Neural progenitor cell (in vitro differentiated cells): ENCODE measurements at places on chromosomes 16 and 17. TPM values are rescaled to one million over a fixed set of nuclear protein-coding genes. Genes with fewer than 3 reads are reported as not detected.
A peak's percentile ranks its signal among the peaks of the same experiment; 100 is the strongest.

DNA sequence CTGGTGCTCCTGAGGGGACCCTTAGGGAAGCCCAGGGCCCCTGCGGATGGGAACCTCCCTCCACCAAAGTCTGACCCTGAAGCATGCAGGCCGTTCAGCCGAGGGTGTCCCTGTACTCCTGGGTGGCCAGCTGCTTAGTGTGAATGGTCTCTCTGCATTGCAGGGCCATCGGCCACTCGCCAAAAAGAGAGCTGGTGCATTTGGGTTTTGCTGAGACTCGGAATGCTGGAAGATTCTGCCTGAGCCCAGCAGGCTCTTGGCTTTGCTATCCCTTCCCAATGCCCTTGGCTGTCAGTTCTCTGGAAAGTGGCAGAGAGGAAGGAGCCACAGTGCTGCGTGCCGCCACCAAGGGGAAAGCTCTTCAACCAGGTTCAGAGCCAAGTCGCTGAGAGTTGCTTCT is 2.8 kb downstream of the MEOX1 start:
- no peak for DNase-seq

DNA sequence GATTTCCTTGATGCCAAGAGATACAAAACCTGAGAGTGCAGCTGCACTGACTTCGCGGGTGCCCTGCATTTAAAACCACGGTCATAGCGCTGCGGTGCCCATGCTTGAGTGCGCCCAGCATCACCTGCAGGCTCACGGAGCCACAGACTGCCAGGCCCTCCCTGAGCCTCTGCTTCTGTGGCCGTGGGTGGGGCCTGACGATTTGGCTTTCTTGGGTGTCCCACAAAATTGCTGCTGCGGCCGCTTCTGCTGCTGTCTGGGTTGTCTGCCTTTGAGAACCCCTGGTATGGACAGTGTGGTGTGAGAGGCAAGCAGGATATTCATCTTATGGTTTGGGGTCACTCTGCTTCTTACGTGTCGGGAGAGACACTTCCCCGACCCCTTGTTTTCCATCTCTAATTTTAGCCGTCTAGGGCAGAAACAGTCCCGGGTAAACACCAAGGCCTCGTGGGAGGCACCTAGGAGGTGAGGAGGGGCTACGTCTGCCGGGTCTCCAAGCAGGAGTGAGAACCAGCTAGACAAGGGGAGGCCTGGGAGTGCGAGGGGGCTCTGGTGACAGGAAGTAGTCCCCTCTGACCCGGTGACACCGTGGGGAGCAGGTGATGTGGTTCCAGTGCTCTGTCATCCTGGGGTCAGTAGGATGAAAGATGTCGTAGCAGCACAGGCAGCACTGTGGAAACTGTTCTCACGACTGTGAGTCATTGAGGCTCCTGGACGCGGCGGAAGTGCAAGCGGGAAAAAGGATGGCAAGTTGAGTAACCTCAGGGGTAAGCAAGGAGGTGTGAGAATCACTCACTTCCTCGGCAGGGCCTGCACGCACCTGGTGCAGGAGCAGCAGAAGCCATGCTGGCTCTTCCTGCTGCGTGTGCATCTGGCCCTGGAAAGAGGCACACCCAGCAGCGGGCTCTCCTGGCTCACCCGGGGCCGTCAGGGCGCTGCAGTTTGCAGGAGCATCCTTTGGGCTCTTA is 176.3 kb downstream of the RPTOR start:
- DNase-seq = no peak

- DNase-seq = no peak
These were observed 17.8 kb downstream of the GJC1 start for GRCh38 chr17:44812263-44812662.

DNA sequence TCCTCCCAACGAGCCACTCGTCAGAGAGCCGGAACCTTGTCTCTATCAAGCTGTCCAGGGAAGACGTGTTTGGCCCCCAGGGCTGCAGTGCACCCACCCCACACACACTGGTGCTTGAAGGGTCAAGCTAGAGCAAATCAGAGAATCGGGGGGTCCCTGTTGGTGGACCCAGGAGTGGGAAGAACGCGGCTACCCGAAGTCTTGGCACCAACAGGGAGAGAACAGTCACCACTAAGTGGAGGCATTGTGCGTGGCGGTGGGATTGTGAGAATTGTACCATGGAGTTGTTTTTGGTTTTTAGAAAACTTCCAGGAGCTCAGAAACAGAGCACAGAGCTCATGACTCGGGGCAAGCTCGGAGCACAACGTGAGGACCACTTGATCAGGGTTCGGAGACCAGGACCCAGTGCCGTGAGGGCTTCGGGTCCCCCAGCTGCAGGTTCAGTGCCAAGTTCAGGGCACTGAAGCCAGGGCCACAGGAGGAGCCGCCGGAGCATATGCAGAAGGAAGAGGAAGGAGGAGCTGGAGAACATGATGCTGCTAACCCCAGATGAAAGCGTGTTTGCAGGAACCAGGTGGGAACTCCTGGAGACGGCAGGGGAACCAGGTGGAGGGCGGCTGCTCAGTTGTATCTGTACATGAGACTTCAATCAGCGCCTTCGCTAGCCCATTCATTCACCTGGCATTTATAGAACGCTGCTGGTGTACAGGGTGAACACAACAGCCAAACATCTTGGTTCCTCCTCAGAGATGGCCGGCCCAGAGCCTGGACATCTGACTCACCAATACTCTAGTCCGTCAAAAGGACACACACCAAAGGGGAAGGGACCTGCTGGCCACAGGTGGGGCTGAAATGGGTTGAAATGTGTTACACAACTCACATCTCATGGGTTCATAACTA is 42.8 kb downstream of the METRNL start:
- DNase-seq = no peak

Gene ATXN1L
- total RNA-seq = 19.8 and 26.4 TPM in 2 replicates

DNA sequence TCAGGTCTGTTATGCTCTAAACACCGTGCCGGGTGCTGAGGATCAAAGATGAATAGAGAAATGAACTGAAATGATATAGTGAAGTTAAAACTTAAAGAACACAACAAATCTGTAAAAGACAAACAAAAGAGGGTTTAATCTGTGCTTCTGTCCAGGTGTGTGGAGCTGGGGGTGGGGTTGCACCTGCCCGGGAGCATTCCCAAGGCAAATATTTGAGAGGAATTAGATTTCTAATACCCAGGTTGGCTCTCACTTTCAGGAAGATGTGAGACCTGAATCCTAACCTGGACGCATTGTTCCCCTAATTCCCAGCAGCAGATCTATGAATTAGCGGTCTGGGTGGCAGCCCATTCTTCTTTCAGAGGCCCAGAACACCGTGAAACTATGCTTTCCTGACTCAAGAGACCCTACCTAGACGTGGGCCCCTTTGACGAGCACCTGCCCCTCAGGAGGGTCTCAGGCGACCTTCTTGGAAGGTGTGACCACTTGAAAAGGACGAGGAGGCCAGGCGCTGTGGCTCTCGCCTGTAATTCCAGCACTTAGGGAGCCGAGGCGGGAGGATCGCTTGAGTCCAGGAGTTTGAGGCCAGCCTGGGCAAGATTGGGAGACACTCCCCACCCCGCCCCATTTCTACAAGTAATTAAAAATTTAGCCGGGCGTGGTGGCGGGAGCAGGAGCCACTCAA is 677 bp upstream of the RANGRF start:
- no peak for DNase-seq

Gene BAIAP3
- 0.34 and 4.0 TPM in 2 replicates for total RNA-seq

Gene GRB7
- 6.0 and 8.0 TPM in 2 replicates for total RNA-seq

DNA sequence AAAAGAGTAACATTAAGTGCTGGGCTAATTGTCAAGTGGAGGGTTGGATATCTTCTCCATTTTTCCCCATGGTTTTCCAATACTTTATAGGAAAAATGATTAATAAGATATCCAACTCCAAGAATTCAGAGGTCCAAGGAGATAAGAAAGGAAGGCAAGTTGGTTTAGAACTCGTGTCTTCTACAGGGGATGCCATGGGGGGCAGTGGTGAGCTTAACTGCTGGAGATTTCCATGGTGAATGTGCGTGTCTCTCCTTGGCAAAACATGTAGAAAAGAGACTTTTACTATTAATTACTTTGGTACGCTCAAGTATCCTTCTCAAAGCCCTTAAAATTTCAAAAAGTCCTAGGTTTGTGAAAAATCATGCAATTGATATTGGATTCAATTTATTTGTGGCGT is 982.9 kb upstream of the RBFOX1 start:
- no peak for DNase-seq

DNA sequence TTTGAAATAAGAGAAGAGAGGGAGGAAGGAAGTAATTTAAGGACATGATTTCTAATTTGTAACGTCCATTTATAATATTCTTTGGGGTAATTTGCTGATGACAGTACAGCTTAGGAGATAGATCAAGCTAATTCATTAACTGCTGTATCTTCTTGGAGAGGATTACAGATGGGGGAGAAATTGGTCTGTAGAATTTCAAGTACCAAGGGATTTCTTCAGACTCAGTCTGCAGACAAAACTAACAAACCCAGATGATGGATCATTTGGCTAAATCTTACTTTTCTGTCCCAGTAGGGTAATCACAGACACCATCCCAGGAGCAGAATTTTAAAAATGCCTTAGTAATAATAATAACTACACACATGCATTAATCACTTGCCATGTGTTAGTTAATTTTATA is 711.8 kb downstream of the KCNJ2 start:
- DNase-seq = no peak

GRCh38 chr16:4612474-4612931 is 2.2 kb downstream of the UBALD1 start:
- DNase-seq = peak; percentile 49

GRCh38 chr17:80559825-80560251 is 15.2 kb downstream of the RPTOR start:
- DNase-seq = no peak

DNA sequence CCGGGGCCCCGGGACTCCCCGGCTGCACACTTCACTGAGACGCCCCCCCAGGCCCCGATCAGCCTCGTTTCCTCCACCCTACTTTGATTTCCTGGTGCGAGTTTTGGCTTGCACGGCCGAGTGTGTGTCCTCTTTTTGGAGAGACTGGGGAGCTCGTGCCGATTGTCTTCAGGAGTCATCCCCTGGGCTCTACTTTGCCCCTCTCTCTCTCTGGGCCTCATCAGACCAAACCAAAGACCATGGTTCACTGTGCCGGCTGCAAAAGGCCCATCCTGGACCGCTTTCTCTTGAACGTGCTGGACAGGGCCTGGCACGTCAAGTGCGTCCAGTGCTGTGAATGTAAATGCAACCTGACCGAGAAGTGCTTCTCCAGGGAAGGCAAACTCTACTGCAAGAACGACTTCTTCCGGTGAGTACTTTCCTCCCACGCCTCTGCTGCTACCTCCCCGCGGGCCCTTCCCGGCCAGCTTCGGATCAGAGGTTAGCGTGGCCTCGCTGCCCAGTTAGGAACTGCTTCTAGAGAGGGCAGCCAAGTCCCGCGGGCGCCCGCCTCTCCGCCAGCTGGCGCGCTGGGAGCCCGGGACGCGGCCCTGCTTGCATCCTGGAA is 787 bp downstream of the LHX1 start:
- DNase-seq = peak; percentile 76

- peak; percentile 20 for DNase-seq
These were observed 9.1 kb upstream of the TMEM100 start for GRCh38 chr17:55731586-55732250.
